ENCODE measurements at places on chromosomes 5 and 9.

DNA sequence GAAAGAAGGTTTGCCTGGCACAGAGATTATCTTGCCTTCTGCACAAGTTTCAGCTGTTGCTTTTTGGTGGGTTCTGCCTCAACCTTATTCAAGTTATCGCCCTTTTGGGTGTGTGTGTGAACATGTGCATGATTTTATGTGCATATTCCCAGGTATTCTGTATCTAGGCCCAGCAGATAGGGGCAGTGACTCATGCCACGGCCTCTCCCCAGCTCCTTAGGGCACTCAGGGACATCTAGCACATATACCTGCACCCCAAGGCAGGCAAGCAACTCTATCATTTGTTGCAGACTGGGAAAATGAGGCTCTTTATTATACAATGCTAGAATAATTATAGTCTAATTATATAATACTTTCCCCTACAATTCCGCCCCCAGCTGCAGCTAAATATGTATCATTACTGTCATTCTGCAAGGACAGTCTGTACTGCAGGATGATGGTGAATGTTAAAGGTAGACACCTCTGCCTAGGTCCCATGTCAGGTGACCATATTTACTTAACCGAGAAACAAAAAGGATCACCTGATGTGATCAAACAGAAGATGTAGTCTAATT is 128.9 kb downstream of the PDE8B start:
- no peak for DNase-seq

GRCh38 chr5:54103871-54104270 is 206.5 kb downstream of the ARL15 start:
- no peak for DNase-seq

DNA sequence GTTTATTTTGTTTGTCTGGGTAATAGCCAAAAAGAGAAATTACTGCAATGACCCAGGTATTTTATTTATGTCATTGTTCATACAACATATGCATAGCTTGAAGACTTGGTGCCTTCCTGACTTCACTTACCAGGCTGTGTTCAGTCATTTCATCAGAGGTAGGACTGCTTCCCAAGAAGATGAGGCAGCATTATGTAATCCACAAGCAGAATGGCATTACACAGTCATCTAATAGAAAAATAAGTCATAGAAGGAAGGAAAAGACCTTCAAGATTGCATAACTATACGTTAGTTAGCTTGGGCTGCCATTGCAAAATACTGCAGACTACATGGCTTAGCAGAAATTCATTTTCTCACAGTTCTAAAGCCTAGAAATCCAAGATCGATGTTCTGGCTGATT is 167.5 kb downstream of the NMUR2 start:
- DNase-seq = no peak

DNA sequence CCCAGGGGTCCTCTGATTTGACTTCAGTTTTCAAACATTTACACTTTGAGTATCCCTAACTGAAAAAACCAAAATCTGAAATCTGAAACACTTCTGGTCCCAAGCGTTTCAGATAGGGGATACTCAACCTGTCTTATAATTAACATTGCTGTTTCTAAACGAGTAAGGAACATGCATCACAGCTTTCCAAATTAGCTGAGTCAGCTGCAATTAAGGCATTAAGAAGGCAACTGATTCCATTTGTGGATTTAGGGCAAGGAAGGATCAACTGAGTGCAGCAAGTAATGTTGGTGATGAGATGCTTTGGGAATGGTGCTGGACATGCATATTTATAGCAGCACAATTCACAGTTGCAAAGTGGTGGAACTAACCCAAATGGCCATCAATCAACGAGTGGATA is 168.6 kb downstream of the ACER2 start:
- DNase-seq = no peak

DNA sequence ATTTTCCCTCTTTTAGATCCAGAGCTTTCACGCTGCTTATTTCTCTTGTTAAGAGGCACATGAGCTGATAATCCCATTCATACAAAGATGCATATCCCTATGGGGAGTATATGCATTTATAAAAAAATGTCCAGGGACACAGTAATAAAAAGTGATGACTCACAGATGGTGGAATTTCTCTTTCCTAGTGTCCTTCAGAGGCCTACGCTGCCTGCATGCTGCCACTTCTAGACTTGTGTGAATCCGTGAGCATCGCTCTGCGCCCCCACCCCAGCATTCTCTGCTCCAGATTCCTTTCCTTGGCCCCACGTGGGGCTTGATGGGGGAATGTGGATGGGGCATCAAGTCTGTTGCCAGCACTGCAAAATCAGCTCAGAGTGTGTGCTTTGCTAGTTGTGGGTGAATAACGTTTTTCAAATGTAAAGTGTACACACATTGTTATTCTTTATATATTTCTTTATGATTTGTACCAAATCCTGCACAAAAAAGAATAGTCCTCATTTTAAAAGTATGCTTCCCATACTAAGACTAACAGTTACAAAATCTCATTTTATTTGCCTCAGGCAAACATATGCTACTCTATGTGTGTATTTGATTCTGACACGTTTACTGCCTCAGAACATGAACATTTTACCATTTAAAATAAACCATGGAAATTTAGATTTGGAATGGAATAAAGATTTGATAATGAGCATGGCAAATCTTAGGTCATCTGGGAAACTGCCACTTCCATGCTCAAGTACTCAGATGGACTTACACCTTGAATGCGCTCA is 22.4 kb upstream of the RASGRF2 start:
- DNase-seq = no peak

- no peak for DNase-seq
Measured at GRCh38 chr9:86176468-86176867, 77.1 kb upstream of the GOLM1 start.

DNA sequence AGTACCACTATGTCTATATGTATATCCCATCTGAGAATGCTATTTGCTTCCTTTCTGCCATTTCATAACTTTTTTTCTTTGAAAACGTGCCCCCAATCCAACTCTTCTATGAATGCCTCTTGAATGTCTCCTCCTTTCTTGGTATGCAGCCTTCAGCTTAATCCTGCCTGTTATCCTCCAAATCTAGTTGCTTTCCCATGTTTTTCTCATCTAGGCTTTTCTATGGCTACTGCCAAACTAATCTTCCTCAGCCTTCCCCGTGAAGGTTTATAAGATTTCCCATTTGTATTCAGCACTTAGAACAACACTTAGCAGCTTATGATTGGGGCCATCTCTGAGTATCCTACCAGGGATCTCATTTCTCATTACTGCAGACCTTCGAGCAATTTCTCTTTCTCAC is 2.5 kb downstream of the TGFBR1 start:
- DNase-seq = no peak

All from CD8-positive, alpha-beta memory T cell (primary cell).